Esophagus squamous epithelium (tissue), 5 donors: ENCODE measurements at places on chromosomes 11 and 22. TPM values are rescaled to one million over a fixed set of nuclear protein-coding genes. Genes with fewer than 3 reads are reported as not detected.

DNA sequence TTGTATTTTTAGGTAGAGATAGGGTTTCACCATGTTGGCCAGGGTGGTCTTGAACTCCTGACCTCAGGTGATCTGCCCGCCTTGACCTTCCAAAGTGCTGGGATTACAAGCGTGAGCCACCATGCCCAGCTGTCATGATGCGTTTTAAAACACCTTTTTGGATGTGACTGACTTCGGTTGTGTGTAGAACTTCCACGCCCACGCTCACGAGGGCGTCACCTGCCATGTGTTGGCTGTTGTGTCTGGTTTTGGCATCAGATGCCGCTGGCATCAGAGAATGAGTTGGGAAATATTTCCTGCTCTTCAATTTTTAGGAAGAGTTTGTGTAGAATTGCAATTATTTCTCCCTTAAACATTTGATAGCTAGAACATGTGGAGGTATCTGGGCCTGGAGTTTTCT is 109.1 kb downstream of the KCNQ1 start:
- H3K4me3 ChIP-seq: no peak overlapping the region
- H3K36me3 ChIP-seq: no peaks in the 10 kb centered on the region
- H3K27ac ChIP-seq: no peak overlapping the region
- no peak for DNase-seq
- H3K4me1 ChIP-seq: no peaks in the 10 kb centered on the region

DNA sequence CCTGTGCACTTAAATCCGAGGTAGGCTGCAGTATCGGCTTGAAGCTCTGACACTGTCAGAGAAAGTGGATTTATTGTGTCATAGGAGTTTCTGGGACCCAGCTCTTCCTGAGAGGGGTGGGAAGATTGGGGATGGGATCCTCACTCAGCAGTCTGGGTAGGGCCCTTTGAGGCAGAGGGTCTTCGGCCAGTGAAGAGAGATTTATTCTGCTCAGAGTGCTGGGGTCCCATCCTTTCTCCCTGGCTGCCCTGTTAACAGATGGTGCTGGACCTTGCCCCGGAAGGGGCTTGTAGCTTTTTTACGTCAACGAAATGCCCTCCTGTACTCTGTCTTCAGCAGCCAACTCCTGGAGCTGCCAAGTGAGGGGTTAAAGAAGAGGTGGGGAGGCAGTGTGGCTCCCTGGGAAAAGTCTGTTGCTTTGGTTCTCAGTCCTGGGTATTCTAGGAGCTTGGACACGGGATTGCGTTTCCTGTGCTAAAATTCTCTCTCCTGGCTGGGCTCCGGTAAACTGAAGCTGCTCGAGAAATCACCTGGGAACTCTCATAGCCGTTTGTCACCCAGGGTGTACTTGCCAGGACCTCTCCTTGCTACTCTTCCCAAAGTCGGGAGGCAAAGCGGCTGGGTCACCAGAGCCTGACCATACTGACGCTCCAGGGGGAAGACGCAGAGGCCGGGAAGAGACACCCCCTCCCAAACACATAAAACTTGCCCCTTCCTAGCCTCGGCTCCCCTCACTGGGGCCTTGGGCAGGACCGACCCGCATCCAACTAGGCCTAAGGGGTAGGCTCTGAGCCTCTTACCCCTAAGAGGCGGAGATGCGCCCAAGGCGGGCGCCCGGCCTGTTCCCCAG is 806 bp upstream of the SMDT1 start:
- no peaks in the 10 kb centered on the region for H3K27me3 ChIP-seq
- H3K27ac ChIP-seq: peak overlapping the region; percentile 100
- H3K4me1 ChIP-seq: peaks cover 30% of the 10 kb centered on the region
- no peak for DNase-seq
- H3K36me3 ChIP-seq: peaks cover 5% of the 10 kb centered on the region

Gene SCO2
- total RNA-seq: 5.1 TPM

DNA sequence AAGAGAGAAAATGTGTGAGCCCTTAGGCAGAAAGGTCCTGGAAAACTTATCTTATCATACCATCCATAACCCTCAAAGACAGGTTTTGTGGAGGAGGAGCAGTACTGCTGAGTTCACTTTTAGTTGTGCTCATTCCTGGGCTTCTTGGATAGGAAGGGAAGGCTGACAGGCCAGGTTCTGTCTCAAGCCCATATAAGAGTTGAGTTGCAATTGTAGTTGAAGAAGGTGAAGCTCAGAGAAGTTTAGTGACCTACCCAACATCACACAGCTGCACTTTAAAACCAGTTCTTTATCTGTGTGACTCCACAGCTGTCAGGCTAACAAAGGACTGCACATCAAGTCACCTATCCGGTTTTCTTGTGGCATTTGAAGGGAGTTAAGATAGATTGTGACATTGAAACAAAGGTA is 13.0 kb downstream of the TEAD1 start:
- H3K4me1 ChIP-seq: peaks cover 34% of the 10 kb centered on the region
- no peaks in the 10 kb centered on the region for H3K27me3 ChIP-seq
- no peaks in the 10 kb centered on the region for H3K36me3 ChIP-seq
- peak overlapping the region; percentile 22 for H3K27ac ChIP-seq

DNA sequence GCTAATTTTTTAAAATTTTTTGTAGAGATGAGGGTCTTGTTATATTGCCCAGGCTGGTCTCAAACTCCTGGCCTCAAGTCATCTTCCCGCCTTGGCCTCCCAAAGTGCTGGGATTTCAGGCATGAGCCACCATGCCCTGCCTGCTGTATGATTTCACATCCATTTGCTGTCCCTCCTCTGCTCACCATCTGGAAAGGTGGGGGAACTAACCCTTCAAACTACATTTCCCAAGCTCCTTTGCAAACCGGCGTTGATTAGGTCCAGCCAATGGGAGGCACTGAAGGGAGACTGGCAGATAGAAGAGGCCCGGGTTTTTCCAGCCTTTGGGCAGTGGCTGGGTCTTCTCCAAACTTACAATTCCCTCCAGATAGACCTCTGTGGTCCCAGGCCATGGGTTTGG is 19.3 kb downstream of the RFPL1 start:
- H3K27me3 ChIP-seq: no peaks in the 10 kb centered on the region
- no peak overlapping the region for H3K27ac ChIP-seq

- DNase-seq: no peak
- H3K4me1 ChIP-seq: peaks cover 95% of the 10 kb centered on the region
- H3K27me3 ChIP-seq: peaks cover 55% of the 10 kb centered on the region
- H3K4me3 ChIP-seq: peak overlapping the region; percentile 29
These were observed 109.2 kb downstream of the ZBTB16 start for GRCh38 chr11:114168691-114169090.

GRCh38 chr22:43308060-43308830 is 34.9 kb downstream of the SCUBE1 start:
- H3K27ac ChIP-seq: no peak overlapping the region
- no peak for DNase-seq
- no peaks in the 10 kb centered on the region for H3K36me3 ChIP-seq
- no peak overlapping the region for H3K4me3 ChIP-seq
- H3K4me1 ChIP-seq: no peaks in the 10 kb centered on the region

Gene ISX
- total RNA-seq: not detected

DNA sequence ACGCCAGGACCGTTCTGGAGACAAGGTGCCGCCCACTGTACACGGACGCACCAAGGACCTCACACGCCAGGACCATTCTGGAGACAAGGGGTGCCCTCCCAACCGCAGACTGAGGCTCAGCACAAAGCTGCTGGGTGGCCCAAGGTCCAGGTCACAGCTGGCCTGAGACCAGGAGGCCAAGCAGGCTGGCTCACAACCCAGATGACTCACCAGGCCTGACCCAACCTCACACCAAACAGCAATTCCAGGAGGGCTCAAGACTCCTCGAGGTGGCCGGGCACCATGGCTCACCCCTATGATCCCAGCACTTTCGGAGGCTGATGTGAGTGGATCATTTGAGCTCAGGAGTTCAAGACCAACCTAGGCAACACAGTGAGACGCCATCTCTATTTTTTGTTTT is 14.8 kb downstream of the BRD1 start:
- no peak overlapping the region for H3K27ac ChIP-seq
- H3K36me3 ChIP-seq: peaks cover 53% of the 10 kb centered on the region
- H3K4me1 ChIP-seq: peaks cover 89% of the 10 kb centered on the region

DNA sequence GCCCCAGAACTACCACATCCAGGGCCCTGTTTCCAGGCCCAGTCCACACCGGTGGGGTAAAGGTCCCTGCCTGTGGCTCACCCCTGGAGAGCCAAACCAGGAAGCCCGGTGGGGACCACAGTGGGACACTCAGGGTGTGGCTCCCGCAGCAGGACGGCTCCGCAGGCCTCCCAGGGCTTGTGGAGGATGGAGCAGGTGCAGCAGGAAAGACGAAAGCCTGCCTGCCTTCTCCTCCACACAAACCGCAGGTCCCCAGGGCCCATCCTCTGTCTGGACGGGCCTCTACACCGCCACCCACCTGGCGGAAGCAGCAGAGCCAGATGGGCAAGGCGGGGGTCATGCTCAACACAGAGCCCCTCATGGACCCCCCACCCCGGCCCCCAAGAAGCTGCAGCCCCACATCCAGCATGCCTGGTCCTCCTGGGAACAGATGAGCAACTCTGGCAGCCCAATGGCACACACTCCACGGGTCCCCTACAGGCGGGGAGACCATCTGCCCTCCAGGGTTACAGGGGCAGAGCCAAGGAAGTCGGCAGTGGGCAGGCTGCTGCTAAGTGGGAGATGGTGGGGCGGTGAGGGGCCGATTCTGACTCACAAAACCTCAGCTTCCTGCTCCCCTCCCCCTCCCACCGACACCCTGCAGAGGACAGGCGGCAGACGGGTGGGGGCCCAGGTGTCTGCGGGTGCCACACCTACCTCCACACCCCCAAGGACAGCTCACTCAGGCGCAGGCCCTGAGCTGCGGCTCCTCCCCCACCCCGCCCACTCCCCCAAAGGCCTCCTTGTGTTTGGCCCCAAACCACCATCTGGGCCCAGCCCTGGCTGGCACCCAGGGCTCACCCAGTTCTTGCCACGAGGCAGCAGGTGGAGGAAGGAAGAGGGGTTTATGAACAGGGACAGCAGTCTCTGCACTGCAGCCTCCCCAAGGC is 5.2 kb downstream of the SBF1 start:
- peaks cover 33% of the 10 kb centered on the region for H3K36me3 ChIP-seq
- H3K27me3 ChIP-seq: no peaks in the 10 kb centered on the region
- H3K4me1 ChIP-seq: peaks cover 62% of the 10 kb centered on the region
- peak overlapping the region; percentile 21 for H3K4me3 ChIP-seq
- H3K27ac ChIP-seq: peak overlapping the region; percentile 72

Gene MYRF
- total RNA-seq: not detected

DNA sequence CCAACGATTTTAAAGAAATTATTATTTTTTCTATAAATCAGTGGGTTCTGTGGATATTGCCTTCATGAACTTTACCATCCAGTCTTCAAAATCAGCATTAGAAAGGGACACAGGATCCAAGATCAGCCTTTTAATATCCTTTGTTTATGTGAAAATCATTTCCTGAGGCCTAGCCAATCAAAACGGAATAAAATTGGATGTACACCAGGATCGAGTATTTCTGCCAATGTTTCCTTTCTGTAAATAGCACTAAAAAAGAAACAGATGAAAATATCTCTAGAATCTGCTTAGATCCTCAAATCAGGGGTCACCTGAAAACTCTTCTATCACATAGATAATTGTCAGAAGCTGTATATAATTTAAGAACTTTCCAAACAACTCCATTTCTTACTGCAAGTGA is 1598.5 kb downstream of the LRRC4C start:
- no peaks in the 10 kb centered on the region for H3K4me1 ChIP-seq
- no peaks in the 10 kb centered on the region for H3K36me3 ChIP-seq

- no peak overlapping the region for H3K27ac ChIP-seq
- H3K4me3 ChIP-seq: no peak overlapping the region
- H3K27me3 ChIP-seq: no peaks in the 10 kb centered on the region
These were observed 130.2 kb downstream of the GALNT18 start for GRCh38 chr11:11491589-11491988.

DNA sequence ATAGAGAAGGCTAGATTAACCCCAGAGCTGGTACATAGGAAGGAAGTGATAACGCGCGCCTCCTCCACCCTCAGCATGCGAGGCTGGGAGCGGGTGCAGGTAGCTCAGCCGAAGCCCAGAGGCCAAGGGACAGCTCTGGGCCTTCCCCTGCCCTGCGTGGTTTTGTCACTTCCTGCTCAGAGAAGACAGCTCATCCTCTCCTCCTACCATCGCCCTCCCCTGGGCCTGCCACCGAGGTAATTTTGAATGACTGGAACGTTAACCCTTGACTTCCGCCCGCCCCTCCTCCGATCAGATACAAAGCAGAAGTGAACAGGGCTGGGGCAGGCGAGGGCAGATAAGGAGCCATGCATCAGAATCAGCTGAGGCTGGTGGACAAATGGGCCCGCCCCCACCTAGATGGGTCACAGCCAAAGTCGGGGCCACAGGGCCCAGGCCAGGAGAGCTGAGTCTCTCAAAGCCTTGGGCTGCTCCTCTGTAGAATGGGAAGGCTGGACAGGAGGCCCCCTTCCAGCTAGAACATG is 1.6 kb downstream of the RAC2 start:
- peaks cover 7% of the 10 kb centered on the region for H3K4me1 ChIP-seq
- H3K27ac ChIP-seq: peak overlapping the region; percentile 80
- no peaks in the 10 kb centered on the region for H3K27me3 ChIP-seq
- DNase-seq: peak; percentile 78
- H3K4me3 ChIP-seq: peak overlapping the region; percentile 64

Gene MMP13
- total RNA-seq: not detected

Gene OR2AT4
- total RNA-seq: not detected

- no peaks in the 10 kb centered on the region for H3K36me3 ChIP-seq
- no peak overlapping the region for H3K27ac ChIP-seq
- peaks cover 22% of the 10 kb centered on the region for H3K27me3 ChIP-seq
- DNase-seq: no peak
- no peak overlapping the region for H3K4me3 ChIP-seq
These were observed 109.6 kb downstream of the RRAS2 start for GRCh38 chr11:14249121-14249963.

GRCh38 chr22:41480397-41480735 is 11.4 kb downstream of the ACO2 start:
- H3K27me3 ChIP-seq: no peaks in the 10 kb centered on the region
- DNase-seq: no peak
- H3K4me3 ChIP-seq: no peak overlapping the region
- H3K4me1 ChIP-seq: peaks cover 79% of the 10 kb centered on the region
- H3K36me3 ChIP-seq: peaks cover 34% of the 10 kb centered on the region

GRCh38 chr11:12111549-12112520 is 1.4 kb downstream of the MICAL2 start:
- peak overlapping the region; percentile 93 for H3K4me3 ChIP-seq
- peak overlapping the region; percentile 84 for H3K27ac ChIP-seq
- no peaks in the 10 kb centered on the region for H3K36me3 ChIP-seq
- peaks cover 54% of the 10 kb centered on the region for H3K4me1 ChIP-seq
- DNase-seq: no peak

Gene PEX26
- total RNA-seq: 23.4 TPM

Gene HDHD5
- total RNA-seq: 40.4 TPM

DNA sequence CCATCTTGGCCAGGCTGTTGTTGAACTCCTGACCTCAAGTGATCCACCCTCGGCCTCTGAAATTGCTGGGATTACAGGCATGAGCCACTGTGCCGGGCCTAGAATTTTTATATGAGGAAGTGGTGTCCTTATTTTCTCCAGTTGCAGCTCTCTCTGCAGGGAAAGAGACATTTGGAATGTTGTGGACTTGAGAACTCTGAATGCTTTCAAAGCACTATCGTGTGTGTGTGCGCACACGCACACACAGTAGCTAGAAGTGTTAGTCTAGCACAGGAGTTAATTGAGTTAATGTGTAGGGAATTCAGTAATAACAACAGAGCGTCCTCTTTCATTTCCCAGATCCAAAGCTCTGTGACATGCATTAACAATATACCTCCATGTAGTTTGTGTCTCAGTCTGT is 164.0 kb upstream of the RASSF10 start:
- H3K4me3 ChIP-seq: no peak overlapping the region
- DNase-seq: no peak
- no peaks in the 10 kb centered on the region for H3K27me3 ChIP-seq

GRCh38 chr11:12906501-12906900 is 102.6 kb upstream of the RASSF10 start:
- H3K4me1 ChIP-seq: no peaks in the 10 kb centered on the region
- H3K27me3 ChIP-seq: no peaks in the 10 kb centered on the region
- no peak overlapping the region for H3K27ac ChIP-seq

GRCh38 chr11:131644204-131644795 is 273.9 kb downstream of the NTM start:
- H3K27ac ChIP-seq: no peak overlapping the region
- no peak for DNase-seq
- no peak overlapping the region for H3K4me3 ChIP-seq
- H3K36me3 ChIP-seq: no peaks in the 10 kb centered on the region
- no peaks in the 10 kb centered on the region for H3K4me1 ChIP-seq
